Left renal pelvis (tissue), 4 donors: ENCODE measurements at places on chromosomes 13 and 19.

- DNase-seq = no peak
These were observed 526.9 kb downstream of the MYO16 start for GRCh38 chr13:109156181-109156935.

GRCh38 chr13:22278336-22278929, 607.6 kb downstream of the FGF9 start:
- DNase-seq = peak; percentile 16

GRCh38 chr13:40635315-40635995, 31.0 kb downstream of the FOXO1 start:
- no peak for DNase-seq

- DNase-seq = no peak
These were observed 64.7 kb downstream of the COL4A2 start for GRCh38 chr13:110371550-110372465.

DNA sequence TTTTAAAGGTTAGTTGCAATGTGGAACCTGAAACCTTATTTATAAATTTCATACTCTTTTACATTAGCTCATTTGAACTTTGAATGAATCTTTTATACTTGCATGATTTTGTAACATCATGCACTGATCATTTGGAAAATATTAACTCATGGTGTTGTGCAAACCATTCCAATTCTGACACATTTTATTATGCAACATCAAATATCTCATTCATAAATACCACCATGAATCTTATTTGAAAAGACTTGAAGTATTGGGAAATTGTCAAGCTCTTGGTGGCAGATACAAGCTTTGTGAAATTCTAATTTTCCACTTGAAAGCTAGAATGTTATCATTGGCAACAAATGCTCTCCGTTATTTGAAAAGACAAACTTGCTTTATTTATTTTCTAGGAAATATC, 379.9 kb upstream of the PCDH20 start:
- no peak for DNase-seq

- no peak for DNase-seq
These were observed 354.9 kb downstream of the FOXO1 start for GRCh38 chr13:40311356-40312101.

- DNase-seq = no peak
These were observed 125.5 kb upstream of the TRPC4 start for GRCh38 chr13:37995092-37995491.

GRCh38 chr19:4916292-4917082, 7.2 kb downstream of the UHRF1 start:
- no peak for DNase-seq

DNA sequence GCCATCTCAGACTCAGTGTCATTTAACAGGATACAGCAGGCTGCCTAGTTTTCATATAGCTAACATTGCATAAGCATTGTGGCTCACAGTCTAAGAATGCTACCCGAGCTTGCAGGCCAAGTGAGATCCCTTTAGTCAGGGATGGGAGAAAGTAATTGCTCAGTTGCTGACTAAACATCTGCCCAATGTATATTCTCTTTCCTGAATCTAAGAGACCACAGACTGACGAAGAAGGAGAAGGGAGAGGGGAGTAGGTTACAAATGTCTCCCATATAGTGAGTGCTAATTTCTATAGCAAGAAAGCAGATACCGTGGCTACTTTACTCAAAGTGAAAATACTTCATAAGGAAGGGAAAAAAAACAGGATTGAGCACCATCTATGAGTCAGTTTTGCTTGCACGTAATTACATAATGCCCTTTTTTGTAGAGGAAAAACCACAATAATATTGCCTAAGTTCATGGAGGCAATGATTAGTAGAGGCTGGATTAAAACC, 453.9 kb downstream of the COG6 start:
- no peak for DNase-seq

DNA sequence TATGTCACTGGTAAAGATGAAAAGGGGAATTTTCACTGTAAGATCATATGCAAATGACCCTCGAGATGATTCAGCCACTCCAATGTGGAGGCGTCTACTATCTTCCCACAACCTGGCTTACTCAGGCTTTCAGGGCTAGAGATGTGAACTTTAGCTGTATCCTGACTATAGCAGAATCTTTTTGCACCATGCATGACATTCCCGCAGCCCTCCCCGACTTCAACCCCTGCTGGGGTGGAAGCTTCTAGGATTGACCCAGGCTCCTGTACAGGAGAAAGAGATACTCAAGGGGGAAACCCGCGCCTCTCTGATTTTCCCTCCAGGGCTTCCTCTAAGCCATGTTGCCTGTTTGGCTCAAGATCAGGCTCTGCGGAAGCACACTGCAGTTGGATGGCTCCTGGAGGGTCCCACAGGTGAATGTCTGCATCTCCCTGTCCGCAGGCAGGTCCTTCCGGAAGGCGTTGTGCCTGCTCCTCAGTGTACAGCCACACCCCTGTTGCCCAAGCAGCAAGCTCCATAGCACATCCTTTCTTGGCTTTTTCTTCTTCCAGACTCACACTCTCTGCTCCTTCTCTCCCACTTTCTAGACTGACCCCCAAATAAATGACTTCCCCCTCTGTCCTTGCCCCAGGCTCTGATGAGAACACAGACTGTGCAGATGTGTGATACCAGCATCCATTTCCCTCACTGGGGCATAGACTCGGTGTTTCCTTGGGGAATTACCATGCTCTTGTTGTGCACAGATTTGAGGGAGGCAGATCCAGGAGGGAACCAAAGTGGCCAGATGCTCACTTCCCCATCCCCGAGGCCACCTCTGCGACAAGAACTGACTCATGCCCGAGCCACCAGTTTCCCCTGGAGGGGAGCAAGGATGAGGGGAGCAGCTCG, 29.1 kb upstream of the POP4 start:
- no peak for DNase-seq

- no peak for DNase-seq
These were observed 134.0 kb downstream of the MAB21L1 start for GRCh38 chr13:35342440-35342839.

GRCh38 chr19:15180451-15181390, 20.1 kb downstream of the NOTCH3 start:
- no peak for DNase-seq

GRCh38 chr19:16715611-16716010, 4.0 kb upstream of the NWD1 start:
- DNase-seq = no peak

- DNase-seq = no peak
These were observed 1.3 kb downstream of the DNAJB1 start for GRCh38 chr19:14516746-14517438.

DNA sequence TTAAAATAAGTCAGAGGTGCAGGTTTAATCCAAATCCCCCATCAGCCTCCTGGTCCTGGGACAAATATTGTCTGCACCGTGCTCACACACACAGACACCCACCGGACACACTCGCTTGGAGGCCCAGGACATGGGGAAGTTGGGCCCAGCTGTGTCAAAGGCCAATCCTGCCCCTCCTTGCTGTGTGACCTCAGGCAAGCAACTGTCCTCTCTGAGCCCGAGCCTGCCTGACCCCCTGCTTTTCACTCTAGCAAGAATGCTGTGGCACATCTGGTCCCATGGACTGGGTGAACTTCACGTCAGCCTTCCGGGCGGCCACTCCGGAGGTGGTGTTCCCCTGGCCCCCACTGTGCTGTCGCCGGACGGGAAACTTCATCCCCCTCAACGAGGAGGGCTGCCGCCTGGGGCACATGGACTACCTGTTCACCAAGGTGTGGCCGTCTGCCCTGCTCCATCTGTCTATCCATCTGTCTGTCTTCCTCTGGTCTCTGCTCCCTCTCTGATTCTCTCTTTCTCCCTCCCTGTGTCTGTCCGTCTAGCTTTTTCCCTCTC, 9.3 kb downstream of the UPK1A start:
- DNase-seq = no peak

DNA sequence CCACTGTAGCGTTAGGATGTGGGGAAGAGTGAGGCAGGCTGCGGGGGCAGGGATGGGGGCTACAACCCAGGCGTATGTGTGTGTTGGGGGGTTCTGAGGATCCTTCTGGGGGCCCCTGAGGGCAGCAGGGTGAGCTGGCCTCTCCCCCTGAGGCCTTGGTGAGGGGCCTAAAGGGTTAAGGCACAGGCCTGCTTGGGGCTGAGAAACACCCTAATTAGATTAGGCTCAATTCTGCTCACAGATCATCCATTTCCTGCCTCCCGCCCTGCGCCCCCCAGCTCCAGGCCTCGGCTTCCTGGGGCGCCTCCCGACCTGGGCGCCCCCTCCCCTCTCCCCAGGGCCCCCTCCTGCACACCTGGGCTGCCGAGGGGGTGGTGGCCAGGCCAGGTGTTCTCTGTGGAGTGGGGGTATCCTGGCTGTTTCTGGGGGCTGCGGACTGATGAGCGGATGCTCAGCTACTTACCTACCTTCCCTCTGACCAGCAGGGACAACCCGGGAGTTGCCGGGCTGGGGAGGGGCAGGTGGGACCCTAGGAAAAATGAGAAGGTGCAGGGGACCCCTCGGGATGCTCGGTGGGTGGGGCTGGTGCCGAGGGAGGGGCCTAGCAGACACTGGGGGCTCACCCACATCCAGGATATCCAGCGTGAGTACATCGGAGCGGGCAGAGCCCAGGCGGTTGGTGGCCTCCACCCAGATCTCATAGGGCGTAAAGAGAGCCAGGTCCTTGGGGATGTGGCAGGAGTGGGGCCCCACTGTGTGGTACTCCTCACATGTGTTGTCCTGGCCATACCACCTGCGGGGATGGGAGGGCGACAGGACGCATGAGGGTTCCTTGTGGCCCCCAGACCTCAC, 8.6 kb downstream of the CRLF1 start:
- DNase-seq = no peak

DNA sequence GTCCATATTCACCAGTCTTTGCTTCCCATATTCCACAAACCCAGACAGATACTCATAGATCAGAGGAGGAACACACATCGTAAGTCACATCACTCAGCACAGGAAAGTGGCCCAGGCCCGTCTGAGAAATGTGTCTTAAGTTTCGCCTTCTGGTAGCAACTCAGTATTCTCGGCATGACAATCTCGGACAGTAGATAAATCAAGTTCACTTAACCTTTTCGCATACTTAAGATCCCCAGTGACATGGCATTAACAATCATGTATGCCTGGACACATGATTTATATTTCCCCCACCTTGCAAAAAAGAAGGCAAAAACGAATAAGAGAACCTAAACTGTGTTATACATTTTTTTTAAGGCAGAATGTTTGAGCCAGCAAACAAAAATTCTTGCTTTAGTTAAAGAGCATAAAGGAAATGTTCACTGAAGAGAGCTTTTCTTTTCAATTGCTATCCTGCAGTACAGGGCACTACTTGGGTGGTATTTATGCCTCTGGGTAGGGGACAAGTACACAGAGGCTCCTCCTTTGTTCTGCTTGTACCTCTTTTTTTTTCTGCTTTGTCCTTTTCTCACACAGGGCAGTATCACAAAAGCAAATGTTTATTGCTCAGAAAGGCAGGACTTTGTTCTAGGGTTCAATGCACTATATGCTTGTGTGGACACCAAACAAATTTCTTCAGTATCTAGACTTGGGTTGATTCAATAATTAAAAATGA, 360.6 kb downstream of the TDRD3 start:
- DNase-seq = no peak

DNA sequence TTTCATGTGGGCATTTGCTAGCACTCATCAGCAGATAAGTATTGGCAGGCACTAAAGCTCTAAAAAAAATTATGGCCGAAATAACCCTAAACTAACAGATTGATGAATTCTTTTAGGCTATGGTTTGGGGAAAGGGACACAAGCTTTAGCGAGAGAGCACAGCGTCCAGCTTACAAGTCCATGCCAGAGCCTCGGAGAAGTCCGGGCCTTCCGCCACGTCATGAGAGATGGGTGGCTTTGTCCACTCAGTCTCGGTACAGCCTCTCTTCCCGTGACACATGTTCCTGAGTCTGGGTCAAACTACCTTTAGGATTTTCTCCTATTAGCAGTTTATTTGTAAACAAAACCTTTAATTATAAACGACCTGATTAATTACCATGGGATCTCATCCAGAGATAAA, 27.7 kb downstream of the TMTC4 start:
- no peak for DNase-seq

DNA sequence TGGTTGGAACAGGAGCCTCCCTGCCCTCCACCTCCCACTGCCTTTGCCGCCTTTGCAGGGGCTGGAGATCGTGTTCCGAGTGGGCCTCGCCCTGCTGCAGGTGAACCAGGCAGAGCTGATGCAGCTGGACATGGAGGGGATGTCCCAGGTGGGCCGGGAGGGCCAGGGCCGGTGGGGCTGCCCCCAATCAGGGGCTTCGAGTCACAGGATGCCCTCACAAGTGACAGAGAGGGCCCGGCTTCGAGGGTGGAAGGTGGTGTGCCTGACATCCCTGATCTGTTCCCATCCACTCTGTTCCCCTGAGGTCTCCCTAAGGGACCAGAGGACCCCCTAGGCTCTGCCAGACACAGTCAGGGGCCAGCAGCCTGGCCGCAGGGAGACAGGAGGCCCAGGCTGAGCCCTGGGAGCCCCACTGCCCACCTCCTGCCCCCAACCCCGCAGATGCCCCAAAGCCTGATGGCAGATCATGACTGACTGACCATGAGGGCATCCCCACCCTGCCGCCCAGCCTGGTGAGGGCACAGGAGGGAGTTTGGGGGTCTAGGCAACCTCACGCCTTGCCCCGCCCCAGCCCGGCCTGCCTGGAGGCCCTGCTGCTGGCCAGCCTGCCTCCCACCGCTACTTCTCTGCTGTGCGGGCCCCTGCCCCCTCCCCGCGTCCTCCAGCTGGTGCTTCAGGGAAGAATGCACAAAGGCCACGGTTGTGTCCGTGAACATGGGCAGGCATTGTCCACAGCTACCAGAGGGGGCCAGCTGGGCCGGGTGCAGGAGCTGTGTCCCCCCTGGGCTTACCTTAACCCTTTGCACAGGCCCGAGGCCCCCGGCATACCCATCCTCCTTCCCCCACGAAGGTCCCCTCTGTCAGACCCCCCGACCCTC, 21.8 kb downstream of the EVI5L start:
- no peak for DNase-seq

- no peak for DNase-seq
These were observed 313.1 kb upstream of the MAB21L1 start for GRCh38 chr13:35789335-35790165.

GRCh38 chr19:1648459-1648849, 4.0 kb downstream of the TCF3 start:
- DNase-seq = no peak
